ENCODE measurements at places on chromosomes 16 and 17. TPM values are rescaled to one million over a fixed set of nuclear protein-coding genes. Genes with fewer than 3 reads are reported as not detected.

- no peak for DNase-seq
Observed at GRCh38 chr17:58282442-58282841, 1.7 kb upstream of the MPO start.

DNA sequence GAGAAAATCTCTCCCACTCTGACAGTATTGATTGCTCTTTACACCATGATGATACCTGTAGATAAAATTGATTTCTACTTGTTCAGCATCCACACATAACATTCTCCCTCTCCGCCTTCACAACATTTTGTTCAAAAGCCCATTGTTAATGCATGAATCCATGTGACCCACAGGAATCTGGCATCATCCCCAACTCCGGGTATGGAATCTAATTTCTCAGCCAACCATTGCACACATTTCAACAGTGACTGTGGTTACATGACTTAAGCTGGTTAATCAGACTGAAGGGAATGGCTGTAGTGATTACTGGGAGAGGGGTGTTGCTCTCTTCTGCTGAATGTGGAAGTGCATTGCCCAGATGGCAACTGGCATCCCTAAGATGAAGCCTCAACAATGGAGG lies 161.4 kb upstream of the C16orf82 start:
- DNase-seq, result peak; percentile 33

GRCh38 chr16:15827299-15827698 lies 29.5 kb downstream of the MYH11 start:
- no peak for DNase-seq

DNA sequence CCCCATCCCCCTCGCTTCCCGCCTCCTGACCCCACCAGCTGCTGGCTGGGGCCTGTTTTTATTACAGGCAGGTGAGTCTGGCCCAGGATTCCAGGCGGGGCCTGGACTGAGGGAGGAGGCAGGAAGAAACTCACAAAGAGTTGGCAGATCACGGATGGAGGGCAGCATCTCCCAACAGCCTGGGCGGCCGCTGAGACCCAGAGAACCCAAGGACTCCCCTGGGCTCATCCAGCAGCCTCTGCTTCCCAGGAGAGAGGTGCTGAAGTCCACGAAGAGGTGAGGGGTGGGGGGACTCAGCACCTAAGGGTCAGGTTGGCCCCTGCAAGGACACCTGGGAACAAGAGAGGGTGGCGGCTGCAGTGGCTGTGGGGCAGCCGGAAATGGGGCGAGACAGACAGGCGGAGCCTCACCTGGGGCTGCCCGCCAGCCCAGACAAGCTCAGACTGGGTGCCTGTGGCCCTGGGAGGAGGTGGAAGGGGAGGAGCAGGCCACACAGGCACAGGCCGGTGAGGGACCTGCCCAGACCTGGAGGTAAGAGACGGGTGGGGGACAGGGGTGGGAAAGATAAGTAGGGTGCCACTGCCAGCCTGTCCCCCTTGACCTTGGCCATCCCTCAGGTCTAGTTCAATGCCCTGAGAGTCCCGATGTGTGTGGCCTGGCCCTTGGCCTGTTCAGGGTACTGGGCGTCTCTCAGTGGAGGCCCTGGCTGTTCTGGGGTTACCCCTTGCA lies 8.7 kb upstream of the ADGRG1 start:
- no peak for DNase-seq

GRCh38 chr16:78993346-78993745 lies 607.2 kb downstream of the MAF start:
- no peak for DNase-seq

DNA sequence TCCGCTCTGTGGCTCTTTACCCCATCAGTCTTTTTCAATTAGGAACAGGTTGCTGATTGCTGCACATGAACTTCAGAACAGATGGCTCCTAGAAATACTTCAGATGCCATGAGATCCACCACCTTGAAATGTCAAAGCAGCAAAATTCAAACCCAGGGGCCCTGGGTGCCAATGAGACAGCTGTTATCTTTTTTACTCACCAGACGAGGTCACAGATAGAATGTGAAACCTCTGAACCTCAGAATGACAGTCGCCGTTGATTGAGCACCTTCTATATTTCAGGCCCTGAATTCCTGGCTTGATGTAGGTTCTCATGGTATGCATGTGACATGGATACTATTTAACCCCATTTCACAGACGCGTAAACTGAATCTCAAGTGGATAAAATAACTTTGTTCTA lies 63.0 kb downstream of the MAF start:
- DNase-seq, result no peak

- peak; percentile 72 for DNase-seq
Observed at GRCh38 chr17:49910094-49910857, 58.7 kb upstream of the DLX4 start.

GRCh38 chr16:25110387-25110947 lies 1.1 kb upstream of the LCMT1 start:
- DNase-seq, result no peak

- DNase-seq, result no peak
Observed at GRCh38 chr17:74892974-74893911, at the start of gene FADS6. Gene FADS6 (minus strand): TSS chr17:74893633. CDS start chr17:74893595, 38 bp downstream.

GRCh38 chr17:83186226-83186625 lies 106.8 kb downstream of the METRNL start:
- DNase-seq, result no peak

DNA sequence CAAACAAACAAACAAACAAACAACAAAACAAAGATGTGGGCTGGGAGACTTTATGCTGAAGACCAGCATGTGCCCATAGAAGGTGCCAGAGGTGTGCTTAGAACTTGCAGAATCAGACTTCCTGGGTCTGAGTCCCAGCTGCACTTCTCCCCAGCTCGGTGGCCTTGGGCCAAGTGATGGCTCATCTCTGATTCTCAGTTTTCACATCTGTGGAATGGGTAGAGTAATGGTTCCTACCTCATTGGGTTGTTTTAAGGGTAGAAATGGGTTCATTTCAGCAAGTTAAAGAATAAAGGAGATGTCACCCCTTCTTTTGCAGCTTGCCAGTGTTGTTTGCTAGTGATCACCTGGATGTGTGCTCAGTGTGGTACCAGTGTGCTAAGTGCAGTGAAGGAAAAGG lies 10.7 kb downstream of the NKD1 start:
- DNase-seq, result no peak

DNA sequence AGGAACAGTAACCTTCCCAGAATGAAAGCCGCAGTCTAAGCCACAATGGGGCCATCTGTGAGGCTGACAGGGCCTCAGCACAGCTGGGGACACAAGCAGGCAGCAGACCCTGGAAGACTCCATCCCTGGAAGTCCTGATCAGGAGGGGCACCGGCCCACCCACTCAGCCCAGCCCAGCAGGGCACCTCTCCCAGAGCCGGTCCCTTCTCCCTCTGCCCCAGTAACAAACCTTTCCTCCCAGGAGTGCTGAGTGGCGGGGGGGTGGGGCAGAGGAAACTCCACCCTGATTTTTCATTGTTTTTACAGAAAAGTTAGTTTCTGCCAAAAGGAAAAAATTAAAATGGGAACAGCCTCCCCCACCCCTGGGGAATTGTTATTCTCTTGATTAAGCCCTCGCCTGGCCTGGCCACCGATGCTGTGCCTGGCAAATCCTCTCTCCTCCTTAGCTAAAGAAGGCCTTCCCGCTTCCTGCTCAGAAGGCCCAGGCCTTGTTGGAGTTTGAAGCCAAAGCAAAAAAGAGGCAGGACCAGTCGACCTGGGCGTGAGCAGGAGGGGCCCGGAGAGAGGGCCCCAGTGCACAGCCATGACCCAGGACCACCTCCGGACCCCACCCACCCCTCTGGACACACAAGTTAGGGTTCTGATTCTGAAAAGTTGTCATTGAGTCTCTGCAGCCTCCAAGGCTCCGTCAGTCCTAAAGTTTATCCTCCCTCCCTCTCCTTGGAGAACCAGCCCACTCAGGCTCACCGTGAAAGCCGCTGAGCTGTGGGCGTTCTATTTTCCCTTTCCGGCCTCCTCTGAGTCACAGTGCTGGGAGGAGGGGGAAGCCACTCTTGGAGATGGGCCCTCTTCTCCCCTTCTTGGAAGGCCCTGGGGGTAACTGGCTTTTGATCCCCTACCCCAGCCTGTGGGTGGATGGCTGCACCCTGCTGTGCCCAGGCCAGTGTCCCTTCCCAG lies 128.4 kb upstream of the TNRC6C start:
- DNase-seq, result peak; percentile 73

- no peak for DNase-seq
Observed at GRCh38 chr16:57270221-57271062, 14.0 kb downstream of the PLLP start.

DNA sequence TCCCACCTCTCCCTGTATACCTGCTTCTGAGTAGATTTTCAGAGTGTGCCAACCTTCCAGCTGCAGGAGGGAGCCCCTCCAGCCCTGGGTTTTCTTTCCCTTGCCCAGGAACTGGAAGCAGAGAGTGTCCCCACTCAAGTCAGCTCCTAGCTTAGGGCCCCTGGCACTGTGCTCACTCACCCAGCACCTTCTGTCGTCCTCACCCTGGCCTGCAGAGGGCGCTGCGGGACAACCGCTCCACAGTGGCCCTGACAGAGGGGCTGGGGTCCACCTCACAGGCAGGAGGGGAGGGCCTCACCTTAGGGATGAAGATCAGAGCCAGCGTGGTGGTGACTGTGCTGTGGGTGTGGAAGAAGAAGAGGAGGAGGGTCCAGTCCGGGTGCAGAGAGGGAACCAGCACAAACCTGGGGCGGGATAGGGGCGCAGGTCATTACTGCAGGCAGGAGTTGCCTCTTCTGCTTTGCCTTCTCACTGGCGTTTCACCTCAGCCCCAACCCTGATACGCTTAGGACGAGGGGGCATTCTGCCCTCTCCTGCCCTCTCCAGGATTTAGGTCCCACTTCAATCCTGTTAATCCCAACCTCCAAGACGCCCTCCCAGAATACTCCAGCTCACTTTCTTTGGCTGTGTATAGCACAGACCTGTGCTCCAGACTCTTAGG lies 10.0 kb downstream of the GPR179 start:
- DNase-seq, result peak; percentile 17

GRCh38 chr16:57734308-57734924 lies 1.2 kb upstream of the KATNB1 start:
- no peak for DNase-seq

DNA sequence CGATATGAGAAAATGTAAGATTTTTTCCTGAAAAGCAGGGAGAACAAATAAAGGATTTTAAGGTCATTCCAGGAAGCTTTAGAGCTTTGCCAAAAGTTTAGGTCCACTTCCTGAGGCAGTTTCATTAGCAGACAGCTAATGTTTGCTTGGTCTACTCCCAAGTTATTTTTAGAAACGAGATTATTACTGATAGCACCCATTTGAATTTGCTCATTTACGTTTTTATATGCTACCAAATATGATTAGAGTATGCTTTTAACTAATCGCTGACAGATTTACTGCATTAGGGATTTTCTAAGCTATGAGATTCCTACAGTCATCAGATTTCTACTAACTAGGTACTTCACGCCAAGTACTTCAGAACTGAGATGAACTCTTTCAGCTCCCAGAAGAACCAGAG lies 98.1 kb downstream of the WNT3 start:
- no peak for DNase-seq

DNA sequence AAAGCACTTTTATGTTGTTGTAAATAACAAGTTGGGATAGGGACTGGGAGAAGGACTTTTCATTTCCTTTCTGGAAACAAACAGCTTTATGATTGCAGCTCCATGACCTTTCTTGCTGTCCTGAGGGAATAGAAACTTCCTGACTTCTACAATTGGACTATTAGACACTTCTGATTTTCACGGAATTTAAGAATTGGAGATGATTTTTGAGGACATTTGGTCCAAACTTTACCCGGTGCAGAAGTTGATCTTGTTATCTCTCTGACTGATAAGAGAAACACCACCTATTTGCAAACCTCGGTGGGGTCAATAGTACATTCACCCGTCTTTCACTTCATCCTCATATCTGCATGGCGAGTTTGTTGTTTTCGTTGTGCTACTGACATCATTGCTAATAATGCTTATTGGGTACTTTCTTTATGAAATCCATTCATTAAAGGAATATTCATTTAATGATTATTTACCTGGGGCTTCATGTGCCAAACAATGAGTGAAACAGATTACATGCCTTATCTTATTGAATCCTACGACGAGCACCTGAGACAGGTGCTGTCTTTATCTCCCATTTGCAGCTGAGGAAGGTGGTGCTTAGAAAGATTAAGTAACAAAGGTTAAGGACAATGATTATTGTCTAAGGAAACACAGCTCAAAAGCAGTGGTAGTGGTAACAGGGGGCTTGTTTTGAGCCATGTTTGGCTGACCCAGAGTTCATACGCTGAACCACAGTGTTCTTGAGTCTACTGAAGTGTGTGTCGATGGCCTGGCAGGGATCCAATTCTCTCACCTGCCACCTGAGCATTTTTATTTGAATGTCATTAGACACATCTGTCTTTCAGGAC lies 176.9 kb upstream of the FAM20A start:
- DNase-seq, result no peak

GRCh38 chr16:88477631-88478519 lies 24.8 kb downstream of the ZFPM1 start:
- peak; percentile 31 for DNase-seq

DNA sequence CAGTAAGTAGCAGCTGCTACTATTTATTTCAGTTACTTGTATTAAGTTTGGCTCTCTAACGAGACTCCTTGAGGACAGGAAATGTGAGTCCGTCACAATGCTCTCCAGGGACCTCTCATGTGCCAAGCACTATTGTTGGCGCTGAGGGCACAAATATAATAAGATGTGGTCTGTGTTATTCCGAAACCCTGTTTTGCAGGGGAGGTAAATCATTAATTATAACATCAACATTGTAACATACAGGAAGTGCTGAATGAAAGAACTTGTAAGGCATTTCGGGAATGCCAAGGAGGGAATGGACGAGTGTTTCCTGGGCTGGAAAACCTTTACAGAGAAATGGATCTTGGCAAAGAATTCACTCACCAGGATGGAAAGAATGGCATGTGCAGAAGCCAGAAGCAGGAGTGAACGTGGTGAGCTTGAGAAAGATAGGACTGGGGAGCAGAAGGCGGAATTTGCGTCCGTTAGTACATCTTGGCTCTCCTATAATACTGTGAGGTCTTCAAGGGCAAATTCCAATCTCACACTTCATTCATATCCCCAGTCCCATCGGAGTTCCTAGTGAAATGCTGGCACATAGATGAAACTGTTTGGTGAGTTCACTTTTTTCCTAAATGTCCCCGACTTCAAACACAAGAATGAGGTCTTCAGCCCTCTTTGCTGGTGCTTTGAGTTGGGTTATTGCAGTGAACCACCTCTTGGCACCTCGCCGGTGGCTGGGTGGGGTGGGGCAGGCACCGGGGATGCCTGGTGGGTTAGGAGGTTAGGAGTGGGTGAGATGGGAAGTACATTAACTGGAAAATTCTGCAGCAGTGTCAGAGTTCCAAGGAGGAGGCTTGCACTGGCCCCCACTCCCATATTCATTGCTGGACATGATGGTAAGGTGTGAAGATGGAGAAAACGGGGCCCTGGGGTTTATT lies 11.5 kb downstream of the TAC4 start:
- peak; percentile 71 for DNase-seq

The TELO2 gene
- 15.1 TPM for total RNA-seq

The TIMM22 gene
- 19.5 TPM for total RNA-seq

The KRTAP4-5 gene
- not detected for total RNA-seq

The CDK5R1 gene
- total RNA-seq, result 3.7 TPM

The GAS7 gene
- not detected for total RNA-seq

The TAC4 gene
- total RNA-seq, result not detected

The AGRP gene
- total RNA-seq, result not detected

All from M059J (cell line).